ENCODE measurements at places on chromosomes 3 and 15. TPM values are rescaled to one million over a fixed set of nuclear protein-coding genes. Genes with fewer than 3 reads are reported as not detected.

DNA sequence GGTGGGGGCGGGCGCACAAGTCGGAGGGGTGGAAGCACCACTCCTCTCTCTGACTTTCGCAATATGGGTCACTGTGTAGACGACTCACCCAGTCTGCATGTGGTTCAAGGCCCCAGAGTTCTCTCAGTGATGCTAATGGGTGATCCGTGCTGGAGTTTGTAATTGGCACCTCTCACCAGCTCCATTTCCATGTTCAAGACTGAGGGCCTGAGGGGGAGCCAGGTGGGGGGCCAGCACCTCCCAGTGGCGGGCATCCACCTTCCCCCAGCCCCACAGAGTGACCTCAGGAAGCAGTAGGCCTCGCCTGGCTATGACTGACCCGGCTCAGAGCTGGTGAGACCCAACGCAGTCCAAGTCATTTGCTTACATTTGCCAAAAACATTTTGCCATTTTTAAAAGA, 230.0 kb upstream of the ST8SIA2 start:
- no peak for DNase-seq

GRCh38 chr3:103047640-103048039, 612.8 kb downstream of the ZPLD1 start:
- DNase-seq, result no peak

Gene SLC22A13
- total RNA-seq, result not detected

Gene APOD
- 5,849 TPM for total RNA-seq

DNA sequence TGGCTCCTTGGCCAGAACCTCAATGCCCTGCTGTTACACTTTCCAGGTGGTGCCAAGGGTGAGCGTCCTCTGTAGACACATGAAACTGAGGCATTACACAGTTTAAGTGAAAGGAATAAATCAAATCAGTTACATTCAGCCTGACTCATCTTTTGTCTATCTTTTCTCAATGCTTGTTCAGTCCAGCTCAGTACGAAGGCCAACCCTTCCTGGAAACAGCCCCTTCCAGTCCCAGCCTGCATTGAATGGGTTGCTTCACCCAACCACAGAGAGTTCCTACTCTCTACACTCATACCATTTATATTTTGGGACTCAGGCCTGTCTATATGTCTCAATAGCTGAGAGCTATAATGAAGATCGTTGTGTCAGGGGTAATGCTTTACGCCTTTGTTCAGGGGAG, 363.6 kb downstream of the RORA start:
- DNase-seq, result no peak

Gene KNL1
- 1.3 TPM for total RNA-seq

DNA sequence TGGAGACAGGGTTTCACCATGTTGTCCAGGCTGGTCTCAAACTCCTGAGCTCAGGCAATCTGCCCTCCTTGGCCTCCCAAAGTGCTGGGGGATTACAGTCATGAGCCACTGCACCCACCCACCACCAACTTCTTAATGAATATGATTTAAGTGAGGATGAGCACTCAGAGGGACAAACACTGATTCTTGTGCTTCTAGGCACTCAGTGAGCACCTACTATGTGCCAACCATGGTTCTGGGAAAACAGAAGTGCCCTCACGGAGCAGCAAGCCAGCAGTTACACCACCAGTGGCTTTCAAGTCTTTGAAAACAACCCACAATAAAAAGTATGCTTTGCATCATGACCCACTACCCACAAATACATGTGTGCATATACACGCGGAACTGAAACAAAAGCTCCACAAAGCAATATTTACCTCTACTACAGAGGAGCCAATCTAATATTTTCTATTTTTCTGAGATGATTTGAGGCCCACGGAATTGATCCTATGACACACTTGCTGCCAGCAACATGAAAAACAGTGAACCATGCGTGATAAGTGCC, 91.9 kb downstream of the MEGF11 start:
- no peak for DNase-seq

GRCh38 chr15:101641129-101641764, 10.9 kb downstream of the TM2D3 start:
- peak; percentile 89 for DNase-seq

DNA sequence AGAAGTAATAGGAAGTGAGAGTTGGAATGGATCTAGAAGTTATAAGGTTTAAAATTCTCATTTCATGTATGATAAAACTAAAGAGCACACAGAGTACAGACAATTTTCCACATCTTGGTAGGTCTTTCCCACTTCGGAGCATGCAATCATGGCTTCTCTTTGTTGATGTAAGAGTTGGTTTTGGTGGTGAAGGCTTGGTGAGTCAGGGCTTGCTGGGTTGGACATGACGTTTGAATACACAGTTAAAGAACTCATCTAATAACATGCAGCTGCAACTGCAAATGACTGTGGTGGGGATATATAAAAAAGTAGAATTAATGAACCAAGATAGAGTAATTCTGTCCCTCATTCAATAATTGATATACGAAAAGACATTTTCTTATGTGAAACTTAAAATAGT, 39.5 kb upstream of the GRM7 start:
- no peak for DNase-seq

DNA sequence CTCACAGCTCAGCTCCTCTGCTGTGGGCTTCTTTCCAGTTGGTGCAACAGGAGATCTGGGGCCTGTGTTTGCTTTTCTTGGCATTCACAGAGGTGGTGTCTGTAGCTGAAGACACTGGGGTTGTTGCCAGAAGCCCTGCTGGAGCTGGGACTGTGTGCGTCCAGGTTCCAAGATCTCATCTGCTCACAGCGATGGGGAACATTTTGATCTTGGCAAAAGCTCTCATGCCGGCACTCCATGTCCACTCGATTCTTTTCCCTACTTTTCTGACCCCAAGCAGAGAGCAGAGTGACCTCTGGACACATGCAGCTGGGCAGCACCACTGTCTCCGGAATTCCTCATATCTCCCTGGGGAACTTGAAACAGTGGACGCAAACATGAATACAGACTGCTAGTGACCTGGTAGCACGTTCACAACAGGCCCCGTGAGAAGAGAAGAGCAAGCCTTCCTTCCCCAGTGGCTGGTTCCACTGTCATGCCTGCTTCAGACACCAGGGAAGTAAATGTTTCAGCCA, 36.1 kb upstream of the MECOM start:
- peak; percentile 87 for DNase-seq

Gene TNIK
- total RNA-seq, result 5.4 TPM

DNA sequence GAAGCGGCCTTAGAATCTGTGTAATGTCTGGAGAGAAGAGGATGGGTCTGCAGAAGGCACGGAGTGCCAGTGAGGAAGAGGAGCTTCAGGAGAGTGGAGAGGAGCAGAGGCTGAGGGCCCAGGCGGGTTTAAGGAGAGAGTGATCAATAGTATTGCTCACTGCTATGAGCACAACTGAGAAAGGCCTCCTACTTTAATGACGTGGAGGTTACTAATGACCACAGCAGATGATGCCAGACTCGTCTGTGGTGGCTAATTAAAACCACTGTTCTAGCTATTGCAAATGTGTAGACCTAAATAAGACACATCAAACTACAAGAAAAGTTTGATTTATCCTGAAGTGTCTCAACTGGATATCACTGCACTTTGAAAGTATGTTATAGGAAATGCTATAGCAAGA, 33.2 kb downstream of the MTMR10 start:
- no peak for DNase-seq

DNA sequence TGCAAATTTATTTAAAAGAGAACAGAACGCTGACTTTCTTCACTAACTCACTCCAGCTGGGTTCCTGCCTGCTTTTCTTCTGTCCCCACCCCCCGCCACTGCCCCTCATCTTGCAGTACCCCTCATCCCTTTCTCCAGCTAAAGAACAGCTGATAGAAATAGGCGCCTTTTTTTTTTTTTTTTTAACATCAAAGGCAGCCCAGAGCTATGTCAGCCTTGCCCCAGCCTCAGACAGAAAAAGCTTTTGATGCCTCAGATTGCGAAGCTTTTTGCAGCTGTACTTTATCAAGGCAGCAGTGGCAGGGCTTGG, 1.8 kb downstream of the CADPS start:
- no peak for DNase-seq

DNA sequence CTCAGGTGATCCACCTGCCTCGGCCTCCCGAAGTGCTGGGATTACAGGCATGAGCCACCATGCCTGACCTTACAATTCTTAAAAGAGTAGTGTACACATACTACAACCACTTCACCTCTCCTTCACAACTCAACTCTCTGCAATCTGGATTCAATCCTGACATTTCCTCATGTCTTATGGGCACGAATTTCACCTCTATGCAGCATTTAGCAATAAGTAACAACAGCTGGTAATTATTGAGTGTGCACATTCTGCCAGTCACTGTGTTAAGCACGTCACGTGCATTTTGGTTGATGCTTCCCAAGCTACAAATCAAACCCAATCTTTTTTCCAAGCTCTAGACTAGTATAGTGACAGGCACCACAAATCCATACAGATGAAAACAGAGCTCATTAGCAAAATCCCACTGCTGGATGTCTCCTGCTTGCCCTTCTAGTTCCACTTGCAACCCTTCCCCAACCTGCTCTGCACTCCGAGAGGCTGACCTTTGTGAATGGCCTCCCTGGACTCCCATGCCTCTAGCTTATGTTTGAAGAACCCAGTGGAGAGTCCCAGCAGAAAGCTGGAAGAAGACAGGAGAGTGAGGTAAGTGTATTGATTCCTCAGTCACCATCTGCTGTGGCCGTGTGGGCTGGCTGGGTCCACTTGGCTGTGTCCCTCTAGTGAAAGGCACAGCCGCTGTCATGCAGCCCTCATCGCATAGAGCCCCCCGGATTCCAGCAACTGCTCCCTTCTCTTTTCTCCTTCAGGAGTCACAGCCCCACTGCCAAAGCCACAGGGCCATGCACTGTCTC, 176.5 kb downstream of the MEX3B start:
- no peak for DNase-seq

DNA sequence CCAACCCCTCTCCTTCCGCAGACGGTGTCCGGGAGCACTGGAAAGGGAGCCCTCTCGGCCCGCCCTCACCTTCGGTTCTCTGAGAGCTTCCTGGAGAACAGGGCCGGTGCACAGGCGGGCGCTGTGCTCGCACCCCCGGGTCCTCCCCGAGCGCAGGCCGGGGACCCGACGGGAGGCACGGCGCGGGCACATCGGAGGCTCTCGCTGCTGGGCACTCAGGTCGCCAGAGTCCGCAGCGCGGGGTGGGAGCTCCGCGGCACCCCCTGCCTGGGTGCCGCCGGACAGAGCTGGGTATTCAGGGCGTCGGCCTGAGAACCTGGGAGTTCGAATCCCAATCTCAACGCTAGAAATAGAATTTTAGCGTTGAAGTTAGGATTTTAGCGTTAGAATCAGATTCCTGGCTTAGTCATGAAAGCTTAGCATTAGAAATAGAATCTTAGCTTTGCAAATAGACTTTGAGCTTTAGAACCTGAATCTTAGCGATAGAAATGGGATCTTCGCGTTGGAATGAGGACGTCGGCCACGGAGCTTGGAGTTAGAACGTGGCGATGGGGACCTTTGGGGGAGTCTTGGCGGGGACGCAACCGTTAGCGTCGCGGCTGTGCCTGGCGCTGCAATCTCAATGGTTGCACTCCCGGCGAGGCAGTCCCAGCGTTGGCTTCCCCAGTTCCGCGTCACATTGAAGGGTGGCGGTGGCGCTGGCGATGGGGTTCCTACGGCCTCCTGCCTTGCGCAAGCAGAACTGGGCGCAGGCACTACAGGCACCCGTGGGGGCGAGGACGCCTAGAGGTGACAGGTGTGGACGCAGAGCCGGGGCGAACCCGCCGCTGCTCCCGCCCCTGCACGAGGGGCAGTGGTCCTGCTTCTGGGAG, 549 bp downstream of the TRH start:
- no peak for DNase-seq

DNA sequence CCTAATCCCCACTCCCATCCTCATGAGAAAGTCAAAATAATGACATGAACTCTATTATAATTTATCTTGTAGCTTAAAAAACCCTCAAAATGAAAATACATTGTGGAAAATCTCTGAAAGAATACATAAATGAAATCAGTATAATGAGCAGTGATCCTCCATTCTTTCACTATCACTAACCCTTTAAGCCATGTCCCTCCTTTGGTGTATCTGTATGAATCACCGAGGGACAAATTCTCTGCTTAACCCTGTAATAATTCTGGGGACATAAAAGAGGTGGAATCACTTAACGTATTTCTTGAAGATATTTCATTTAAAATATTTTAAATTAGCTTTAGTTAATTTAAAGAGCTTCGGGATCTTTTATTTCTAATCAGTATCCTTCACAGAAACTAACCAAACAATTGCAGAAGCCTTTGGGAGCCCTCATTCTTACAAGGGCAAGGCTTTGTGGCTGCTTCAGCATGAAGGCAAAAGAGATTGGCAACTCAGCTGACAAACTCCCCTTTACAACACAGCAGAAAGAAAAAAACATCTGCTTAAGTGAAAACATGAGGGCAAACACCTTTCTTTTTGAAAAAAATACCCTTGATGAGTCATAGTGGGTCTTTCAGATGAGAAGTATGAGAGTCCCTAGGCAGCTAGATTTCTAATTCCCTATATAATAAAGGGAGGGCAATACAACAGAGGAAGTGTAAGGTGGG, 44.0 kb upstream of the ALCAM start:
- DNase-seq, result no peak

DNA sequence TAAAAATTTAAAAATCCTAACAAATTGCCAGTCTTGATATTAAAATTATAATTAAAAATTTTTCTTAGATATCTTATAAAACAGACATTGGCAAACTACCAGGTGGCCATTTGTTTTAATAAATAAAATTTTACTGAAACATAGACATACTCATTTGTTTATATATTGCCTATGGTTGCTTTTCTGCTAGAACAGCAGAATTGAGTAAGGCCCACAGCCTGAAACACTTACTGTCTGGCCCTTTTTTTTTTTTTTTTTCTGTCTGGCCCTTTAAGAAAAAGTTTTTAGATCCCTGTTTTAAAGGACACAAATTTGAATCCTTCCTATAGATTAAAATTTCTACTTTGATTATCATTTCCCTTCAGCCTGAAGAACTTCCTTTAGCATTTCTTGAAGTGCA, 60.5 kb upstream of the CTDSPL2 start:
- DNase-seq, result no peak

Gene ZNF80
- total RNA-seq, result not detected

Gene CTXN2
- total RNA-seq, result not detected

Gene INKA1
- total RNA-seq, result 0.60 TPM

- no peak for DNase-seq
Observed at GRCh38 chr15:82312586-82313349, 36.5 kb downstream of the GOLGA6L10 start.

Gene ISLR2
- total RNA-seq, result 0.66 TPM

Gene NPAP1
- total RNA-seq, result not detected

Gene RPP14
- total RNA-seq, result 14.0 TPM

Gene SPESP1
- total RNA-seq, result 1.8 TPM

- DNase-seq, result no peak
Observed at GRCh38 chr3:123392368-123392767, 56.5 kb downstream of the ADCY5 start.

- DNase-seq, result no peak
Observed at GRCh38 chr3:108219336-108219735, 2.9 kb downstream of the IFT57 start.

Gene NDUFB4
- 44.4 TPM for total RNA-seq

Gene THPO
- 0.44 TPM for total RNA-seq

- DNase-seq, result no peak
Observed at GRCh38 chr3:31962801-31963205, 18.3 kb downstream of the OSBPL10 start.

GRCh38 chr3:145133281-145133680, 1027.7 kb downstream of the PLOD2 start:
- DNase-seq, result no peak
